ENCODE measurements at places on chromosomes 7 and 10.

GRCh38 chr10:63866747-63867140, 345.5 kb downstream of the REEP3 start:
- H3K27me3 ChIP-seq, result peaks cover 21% of the 10 kb centered on the region
- no peak overlapping the region for H3K27ac ChIP-seq
- H3K4me3 ChIP-seq, result no peak overlapping the region
- H3K36me3 ChIP-seq, result no peaks in the 10 kb centered on the region

DNA sequence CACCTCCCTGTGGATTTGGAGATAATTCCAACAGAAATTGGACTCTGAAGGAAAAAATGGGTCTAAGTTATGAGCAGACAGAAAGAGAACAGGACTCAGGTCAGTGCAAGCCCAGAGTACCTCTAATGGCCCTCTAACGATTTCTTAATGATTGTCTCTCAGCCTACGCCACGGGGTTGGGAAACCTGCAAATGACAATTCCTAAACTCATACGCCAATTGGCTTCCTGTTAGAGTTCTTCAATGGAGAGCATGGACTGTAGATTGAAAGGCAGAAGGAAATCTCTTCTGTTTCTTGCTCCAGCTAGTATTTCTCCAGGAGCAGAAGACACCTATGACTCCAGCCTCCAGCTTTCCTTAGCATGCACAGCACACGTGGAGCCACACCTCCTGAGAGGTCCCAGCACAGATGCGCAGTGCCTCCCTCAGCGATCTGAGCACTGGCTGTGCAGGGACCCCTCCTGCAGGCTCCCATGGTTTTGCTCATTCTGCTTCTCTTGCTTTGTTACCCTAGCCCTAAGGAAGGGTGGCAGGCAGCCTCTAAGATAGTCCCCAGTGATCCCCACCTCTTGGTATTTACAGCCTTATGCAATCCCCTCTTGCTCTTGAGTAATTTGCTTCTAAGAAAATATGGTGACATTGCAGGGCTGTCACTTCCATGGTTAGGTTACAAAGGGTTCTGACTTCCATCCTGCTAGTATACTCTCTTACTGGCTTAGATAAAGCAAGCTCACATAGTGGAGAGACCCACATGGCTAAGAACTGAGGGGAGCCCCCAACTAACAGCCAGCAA, 30.1 kb downstream of the DENND11 start:
- no peak overlapping the region for H3K4me3 ChIP-seq
- H3K4me1 ChIP-seq, result peaks cover 20% of the 10 kb centered on the region
- H3K36me3 ChIP-seq, result peaks cover 33% of the 10 kb centered on the region
- no peak overlapping the region for H3K27ac ChIP-seq
- H3K27me3 ChIP-seq, result no peaks in the 10 kb centered on the region

DNA sequence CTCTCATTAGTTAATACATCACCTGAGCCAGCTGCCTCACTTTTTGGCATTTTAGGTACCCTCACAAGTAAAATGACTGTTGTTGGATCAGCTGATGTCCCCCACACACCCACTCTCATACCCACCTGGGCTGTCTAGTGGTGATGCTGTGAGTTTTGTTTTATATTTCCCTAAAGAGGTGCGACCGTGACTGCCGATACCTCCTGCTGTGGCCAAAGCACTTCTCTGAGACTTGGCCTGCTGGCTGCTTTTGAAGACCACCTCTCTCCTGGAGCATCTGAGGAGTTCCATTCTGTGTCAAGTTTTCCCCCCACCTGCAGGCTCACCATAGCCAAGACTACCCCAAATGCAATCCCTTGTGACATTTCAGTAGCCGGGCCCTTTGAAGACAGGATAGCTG, 6.4 kb upstream of the ACSL5 start:
- no peaks in the 10 kb centered on the region for H3K36me3 ChIP-seq
- H3K27ac ChIP-seq, result no peak overlapping the region
- no peak overlapping the region for H3K4me3 ChIP-seq
- H3K4me1 ChIP-seq, result peaks cover 7% of the 10 kb centered on the region

GRCh38 chr7:108232076-108232475, 101.9 kb upstream of the LAMB4 start:
- no peaks in the 10 kb centered on the region for H3K4me1 ChIP-seq
- no peak overlapping the region for H3K27ac ChIP-seq
- peaks cover 2% of the 10 kb centered on the region for H3K27me3 ChIP-seq
- H3K36me3 ChIP-seq, result no peaks in the 10 kb centered on the region

- no peak overlapping the region for H3K4me3 ChIP-seq
- H3K4me1 ChIP-seq, result no peaks in the 10 kb centered on the region
- H3K36me3 ChIP-seq, result no peaks in the 10 kb centered on the region
Measured at GRCh38 chr10:80609331-80609730, 71.6 kb downstream of the SH2D4B start.

DNA sequence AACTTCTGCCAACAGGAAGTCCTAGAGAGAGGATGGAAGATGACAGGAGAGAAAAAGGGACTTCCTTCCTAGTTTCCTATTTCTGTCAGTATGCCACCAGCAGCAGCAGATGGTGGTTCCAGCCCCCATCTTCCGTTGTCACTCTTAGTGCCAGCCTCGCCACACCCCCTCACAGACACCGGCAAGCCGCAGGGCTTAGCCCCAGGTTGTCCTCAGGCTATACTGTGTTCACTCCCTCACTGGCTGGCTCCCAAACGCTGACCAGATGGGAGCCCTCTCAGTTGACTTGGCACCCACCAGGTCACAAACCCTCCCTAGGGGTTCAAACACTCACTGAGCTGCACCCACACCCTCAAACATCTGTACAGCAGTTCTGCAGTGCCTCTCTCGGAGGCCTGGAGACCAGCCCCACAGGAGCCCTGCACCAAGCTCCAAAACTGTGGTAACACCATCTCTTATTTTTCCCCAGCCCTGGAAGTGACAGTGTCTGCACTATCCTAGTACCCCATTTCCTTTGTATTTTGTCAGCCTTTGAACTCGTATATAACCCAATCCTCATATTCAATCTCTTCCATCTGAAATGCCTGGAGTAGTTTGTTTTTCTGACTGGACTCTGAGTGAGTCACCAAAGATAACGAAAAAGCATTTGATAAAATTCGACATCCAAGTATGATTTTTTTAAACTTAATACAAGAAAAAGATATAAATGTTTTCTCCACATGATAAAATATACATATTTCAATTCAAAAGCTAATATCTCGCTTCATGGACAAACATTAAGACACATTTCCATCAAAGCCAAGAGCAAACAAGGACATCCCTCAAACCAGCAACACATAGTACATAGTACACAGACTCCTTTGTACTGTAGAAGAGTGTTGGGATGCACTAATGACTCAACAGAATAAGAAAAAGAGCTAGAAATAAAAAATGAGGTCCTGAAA, 34.5 kb downstream of the SMURF1 start:
- no peak overlapping the region for H3K4me3 ChIP-seq
- H3K27me3 ChIP-seq, result no peaks in the 10 kb centered on the region
- H3K36me3 ChIP-seq, result peaks cover 5% of the 10 kb centered on the region
- DNase-seq, result no peak
- H3K27ac ChIP-seq, result no peak overlapping the region

GRCh38 chr7:43199371-43200160, 87.1 kb downstream of the HECW1 start:
- H3K27me3 ChIP-seq, result peaks cover 2% of the 10 kb centered on the region
- H3K36me3 ChIP-seq, result no peaks in the 10 kb centered on the region
- H3K4me1 ChIP-seq, result no peaks in the 10 kb centered on the region

- H3K4me3 ChIP-seq, result peak overlapping the region; percentile 97
- peak; percentile 38 for DNase-seq
- H3K27me3 ChIP-seq, result no peaks in the 10 kb centered on the region
Measured at GRCh38 chr10:14601872-14602725, 172.6 kb downstream of the FAM107B start.

GRCh38 chr7:29723599-29723998, 82.7 kb upstream of the WIPF3 start:
- no peak for DNase-seq
- H3K4me1 ChIP-seq, result no peaks in the 10 kb centered on the region
- no peak overlapping the region for H3K4me3 ChIP-seq
- H3K36me3 ChIP-seq, result no peaks in the 10 kb centered on the region
- H3K27ac ChIP-seq, result no peak overlapping the region
- peaks cover 6% of the 10 kb centered on the region for H3K27me3 ChIP-seq

GRCh38 chr7:1283337-1283736, 50.7 kb downstream of the UNCX start:
- H3K36me3 ChIP-seq, result no peaks in the 10 kb centered on the region
- no peak overlapping the region for H3K27ac ChIP-seq
- no peaks in the 10 kb centered on the region for H3K4me1 ChIP-seq
- no peak for DNase-seq

DNA sequence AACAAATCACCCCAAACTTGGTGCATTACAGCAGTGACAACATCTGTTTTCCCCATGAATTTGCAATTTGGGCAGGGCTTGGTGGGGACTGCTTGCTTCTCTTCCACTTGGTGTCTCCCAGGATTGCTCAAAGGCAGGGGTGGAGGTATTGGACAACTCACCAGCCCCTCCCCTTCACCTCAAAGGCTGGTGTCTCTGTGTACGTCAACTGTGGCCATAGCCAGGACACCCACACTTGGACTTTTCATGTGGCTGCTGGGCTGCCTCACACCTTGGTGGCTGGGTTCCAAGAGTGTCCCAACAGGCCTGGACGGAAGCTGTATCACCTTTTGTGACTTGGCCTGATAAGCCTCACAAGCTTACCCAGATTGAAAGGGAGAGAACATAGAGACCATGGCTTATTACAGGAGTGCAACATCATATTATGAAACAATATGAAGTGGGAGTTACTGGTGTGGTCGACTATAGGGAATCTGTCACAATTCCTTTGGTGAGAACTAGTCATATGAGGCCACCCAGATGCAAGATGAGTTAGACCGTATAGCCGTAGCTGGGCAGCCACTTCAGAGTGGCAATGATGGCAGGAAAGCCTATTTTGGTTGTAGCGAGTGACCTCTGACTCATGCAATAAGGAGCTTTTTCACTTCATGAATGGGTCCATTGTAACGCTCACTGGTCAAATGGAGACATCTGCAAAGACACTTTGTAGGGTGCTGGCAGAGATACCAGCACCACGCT, 187.6 kb upstream of the ITGB1 start:
- peaks cover 31% of the 10 kb centered on the region for H3K4me1 ChIP-seq
- no peaks in the 10 kb centered on the region for H3K27me3 ChIP-seq
- no peak overlapping the region for H3K27ac ChIP-seq
- H3K36me3 ChIP-seq, result peaks cover 6% of the 10 kb centered on the region
- DNase-seq, result no peak

DNA sequence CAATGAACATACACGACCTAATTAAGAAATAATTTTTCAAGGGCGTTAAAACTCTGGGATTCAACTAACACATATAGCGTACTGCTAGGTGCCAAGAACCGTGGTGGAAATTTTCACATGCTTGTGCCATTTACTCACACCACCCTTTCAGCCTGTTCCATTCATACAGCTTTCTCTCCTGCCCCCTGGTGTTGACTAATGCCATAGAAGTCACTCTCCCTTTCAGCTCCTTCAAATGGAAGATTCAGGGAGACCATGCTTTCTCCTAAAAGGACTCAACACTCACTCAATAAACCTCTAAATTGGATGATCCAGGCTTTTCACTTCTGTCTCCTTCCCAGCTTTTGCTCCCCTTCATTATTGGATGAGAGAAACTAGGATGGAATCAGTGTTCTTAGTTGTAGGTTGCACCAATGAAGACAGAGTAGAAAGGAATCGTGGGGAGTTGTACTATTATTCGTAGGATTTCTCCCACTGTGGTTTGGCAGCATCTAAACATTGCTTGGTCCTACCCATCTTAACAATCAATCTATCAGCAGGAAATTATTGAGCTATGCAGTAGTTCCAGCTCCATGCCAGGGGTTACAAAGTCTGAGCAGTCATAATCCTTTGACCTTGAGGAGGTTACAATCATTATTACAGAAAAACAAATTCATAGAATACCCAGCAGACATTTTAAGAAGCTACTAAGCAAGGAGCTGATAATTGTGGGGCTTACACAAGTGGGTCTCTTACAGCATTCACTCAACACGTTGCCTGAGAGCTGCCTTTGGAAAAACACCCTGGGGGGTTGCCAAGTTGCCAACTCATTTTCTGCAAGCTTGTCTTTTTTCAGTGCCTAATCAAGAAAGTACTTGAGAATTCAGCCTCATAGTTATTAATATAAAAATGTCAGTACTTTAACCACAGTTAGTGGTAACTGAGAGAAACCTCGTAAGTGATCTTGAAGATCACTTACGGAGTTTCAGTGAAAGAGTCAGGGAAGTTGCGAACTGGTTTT, 2.8 kb upstream of the PPP1R3C start:
- DNase-seq, result peak; percentile 31
- H3K27me3 ChIP-seq, result peaks cover 46% of the 10 kb centered on the region
- H3K4me3 ChIP-seq, result no peak overlapping the region
- H3K36me3 ChIP-seq, result no peaks in the 10 kb centered on the region

- H3K36me3 ChIP-seq, result no peaks in the 10 kb centered on the region
- H3K4me3 ChIP-seq, result no peak overlapping the region
- peaks cover 37% of the 10 kb centered on the region for H3K27me3 ChIP-seq
Measured at GRCh38 chr10:127905001-127905847, 1.7 kb upstream of the PTPRE start.

- no peaks in the 10 kb centered on the region for H3K27me3 ChIP-seq
- no peaks in the 10 kb centered on the region for H3K4me1 ChIP-seq
- no peak overlapping the region for H3K4me3 ChIP-seq
Measured at GRCh38 chr10:132294561-132295318, 13.0 kb downstream of the STK32C start.

GRCh38 chr7:150860291-150860977, 8.1 kb downstream of the AOC1 start:
- no peaks in the 10 kb centered on the region for H3K27me3 ChIP-seq
- no peaks in the 10 kb centered on the region for H3K4me1 ChIP-seq
- no peaks in the 10 kb centered on the region for H3K36me3 ChIP-seq
- H3K4me3 ChIP-seq, result no peak overlapping the region

- H3K27ac ChIP-seq, result no peak overlapping the region
- H3K4me1 ChIP-seq, result peaks cover 1% of the 10 kb centered on the region
- no peak overlapping the region for H3K4me3 ChIP-seq
- H3K36me3 ChIP-seq, result no peaks in the 10 kb centered on the region
- H3K27me3 ChIP-seq, result no peaks in the 10 kb centered on the region
Measured at GRCh38 chr7:69763513-69763912, 165.2 kb downstream of the AUTS2 start.

GRCh38 chr7:101625031-101625791, 3.9 kb downstream of the MYL10 start:
- no peak overlapping the region for H3K4me3 ChIP-seq
- DNase-seq, result no peak
- no peaks in the 10 kb centered on the region for H3K36me3 ChIP-seq
- H3K27me3 ChIP-seq, result peaks cover 3% of the 10 kb centered on the region
- no peak overlapping the region for H3K27ac ChIP-seq
- no peaks in the 10 kb centered on the region for H3K4me1 ChIP-seq

GRCh38 chr7:157278791-157279724, 57.7 kb upstream of the DNAJB6 start:
- H3K36me3 ChIP-seq, result no peaks in the 10 kb centered on the region
- peaks cover 12% of the 10 kb centered on the region for H3K4me1 ChIP-seq
- DNase-seq, result peak; percentile 24
- no peak overlapping the region for H3K27ac ChIP-seq
- H3K4me3 ChIP-seq, result no peak overlapping the region

DNA sequence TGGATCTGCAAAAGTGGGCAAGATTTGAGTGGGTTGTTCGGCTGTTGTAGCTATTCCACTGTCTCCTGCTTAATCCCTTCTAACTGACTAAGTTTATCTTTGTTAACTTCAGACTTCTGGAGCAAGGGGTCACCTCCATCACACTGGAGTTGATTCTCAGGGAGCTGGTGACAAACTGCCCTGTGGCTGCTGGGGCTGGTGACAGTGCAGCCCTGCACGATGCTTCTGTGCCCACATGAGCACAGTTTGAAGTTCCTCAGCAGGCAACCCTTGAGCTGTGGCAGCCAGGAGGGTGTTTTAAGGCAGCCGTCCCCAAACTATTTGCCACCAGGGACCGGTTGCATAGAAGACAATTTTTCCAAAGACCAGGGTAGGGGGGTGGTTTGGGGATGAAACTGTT, 40.5 kb downstream of the ADRB1 start:
- no peaks in the 10 kb centered on the region for H3K4me1 ChIP-seq
- no peak overlapping the region for H3K27ac ChIP-seq
- H3K27me3 ChIP-seq, result peaks cover 27% of the 10 kb centered on the region
- no peaks in the 10 kb centered on the region for H3K36me3 ChIP-seq

All from T-helper 2 cell treated with Interferon-gamma antibody and Interleukin-4, amounts not matched to agents 5 μg/mL and 100 μg/mL, for 36 hours (primary cell).